ENCODE measurements at places on chromosomes 2 and 18.

GRCh38 chr2:234375176-234375880 is 121.6 kb downstream of the ARL4C start:
- DNase-seq, result no peak

GRCh38 chr2:10447895-10448575 is at the start of gene ODC1:
ODC1 (minus strand) TSS chr2:10448327; CDS start chr2:10445032, 3,295 bp downstream.
- DNase-seq, result peak; percentile 32

DNA sequence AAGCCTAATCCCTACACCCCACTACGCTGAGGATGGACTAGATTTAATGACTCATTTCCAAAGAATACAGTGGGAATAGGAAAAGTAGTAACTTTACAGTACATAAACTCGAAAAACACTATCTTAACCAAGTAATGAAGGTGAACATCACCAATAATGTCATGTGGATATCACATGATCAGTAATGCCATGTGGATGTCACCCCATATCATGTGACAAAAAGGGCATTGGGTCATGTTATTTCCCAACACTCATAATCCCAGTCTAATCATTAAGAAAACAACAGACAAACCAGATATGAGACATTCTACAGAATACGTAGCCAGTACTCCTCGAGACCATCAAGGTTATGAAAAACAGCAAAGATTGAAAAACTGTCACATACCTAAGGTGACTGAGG is 667.3 kb upstream of the CRIM1 start:
- no peak for DNase-seq

DNA sequence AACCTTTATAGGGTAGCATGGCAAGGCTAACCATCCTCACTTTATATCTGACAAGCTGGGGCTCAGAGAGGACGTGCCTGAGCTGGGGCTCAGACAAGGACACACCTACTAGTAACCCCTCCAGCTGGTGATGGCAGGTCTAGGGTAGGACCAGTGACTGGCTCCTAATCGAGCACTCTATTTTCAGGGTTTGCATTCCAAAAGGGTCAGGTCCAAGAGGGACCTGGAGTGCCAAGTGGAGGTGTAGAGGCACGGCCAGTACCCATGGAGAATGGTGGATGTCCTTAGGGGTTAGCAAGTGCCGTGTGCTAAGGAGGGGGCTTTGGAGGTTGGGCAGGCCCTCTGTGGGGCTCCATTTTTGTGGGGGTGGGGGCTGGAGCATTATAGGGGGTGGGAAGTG is 1.2 kb upstream of the DES start:
- no peak for DNase-seq

DNA sequence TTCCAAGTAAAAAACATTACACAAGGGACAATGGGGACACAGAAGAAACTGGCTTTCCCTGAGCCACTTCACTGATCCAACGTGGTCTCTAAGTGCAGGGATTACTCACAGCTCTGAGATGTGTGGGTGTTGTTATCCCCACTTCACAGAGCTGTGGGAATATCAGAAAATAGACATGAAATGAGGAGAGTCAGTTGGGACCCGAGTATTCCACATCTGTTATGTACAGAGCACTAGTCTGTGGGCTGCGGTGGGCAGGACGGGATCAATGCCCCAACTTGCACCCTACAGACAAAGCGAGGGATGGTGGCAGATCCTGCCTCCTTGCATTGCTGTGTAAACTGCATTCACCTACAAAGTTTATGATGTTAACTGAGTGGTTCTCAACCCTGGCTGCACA is 11.7 kb downstream of the LAMA1 start:
- DNase-seq, result no peak

- no peak for DNase-seq
These were observed 137.0 kb upstream of the ATP5MC3 start for GRCh38 chr2:175318542-175318941.

GRCh38 chr2:69605284-69605683 is 38.3 kb downstream of the AAK1 start:
- no peak for DNase-seq

DNA sequence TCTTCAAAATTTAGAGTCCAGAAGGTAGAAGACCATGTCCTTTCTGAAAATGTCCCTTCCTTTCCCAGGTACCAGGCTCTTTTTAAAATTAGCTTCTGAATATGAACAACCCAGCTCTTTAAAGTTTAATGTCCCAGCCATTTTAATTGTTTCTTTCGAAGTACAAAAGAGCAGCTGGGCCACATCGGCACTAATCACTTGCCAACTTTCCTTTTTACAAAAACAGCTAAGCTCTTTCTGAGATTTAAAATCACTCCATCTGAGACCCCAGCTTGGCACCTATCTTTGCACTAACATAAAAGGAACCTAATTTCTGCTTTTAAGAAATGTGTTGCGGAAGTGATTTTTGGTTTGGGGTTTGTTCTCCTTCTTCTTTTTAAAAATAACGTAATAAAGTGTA is 2.6 kb downstream of the BOD1L2 start:
- DNase-seq, result no peak

DNA sequence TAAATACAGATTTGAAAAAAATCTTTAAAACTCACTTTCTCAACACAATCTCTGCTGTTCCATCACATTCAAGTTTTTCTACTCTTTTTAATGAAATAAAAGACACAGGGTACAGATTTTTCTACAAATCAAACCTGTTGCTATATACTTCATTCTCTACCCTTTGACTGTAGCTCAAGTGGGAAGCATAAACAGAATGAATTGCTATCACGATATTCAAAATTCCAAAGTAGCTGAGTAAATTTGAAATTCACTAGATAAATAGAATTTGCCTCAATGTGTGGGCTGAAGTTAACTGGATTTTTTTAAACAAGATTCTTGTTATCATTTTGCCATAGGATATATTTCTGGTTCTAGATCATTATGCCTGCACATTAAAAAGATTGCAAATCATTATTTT is 185.9 kb downstream of the ZNF521 start:
- no peak for DNase-seq

DNA sequence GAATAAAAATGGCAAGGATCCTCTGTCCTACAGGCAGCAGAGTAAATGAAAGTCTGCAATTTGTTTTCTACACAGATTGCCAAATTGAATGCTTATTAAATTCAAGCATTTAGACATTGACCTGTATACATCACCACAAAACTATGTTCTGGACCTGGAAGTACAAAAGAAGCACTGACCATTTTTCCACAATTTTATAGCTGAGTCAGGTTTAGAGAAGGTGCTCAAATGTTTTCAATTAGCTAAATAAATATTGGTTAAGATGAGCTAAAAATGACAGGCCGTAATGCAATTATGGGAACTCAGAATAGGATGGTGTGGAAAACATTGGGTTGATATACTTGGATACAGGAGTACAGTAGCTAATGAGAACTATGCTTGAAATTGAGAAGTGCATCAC is 490.7 kb upstream of the MEIS1 start:
- no peak for DNase-seq

DNA sequence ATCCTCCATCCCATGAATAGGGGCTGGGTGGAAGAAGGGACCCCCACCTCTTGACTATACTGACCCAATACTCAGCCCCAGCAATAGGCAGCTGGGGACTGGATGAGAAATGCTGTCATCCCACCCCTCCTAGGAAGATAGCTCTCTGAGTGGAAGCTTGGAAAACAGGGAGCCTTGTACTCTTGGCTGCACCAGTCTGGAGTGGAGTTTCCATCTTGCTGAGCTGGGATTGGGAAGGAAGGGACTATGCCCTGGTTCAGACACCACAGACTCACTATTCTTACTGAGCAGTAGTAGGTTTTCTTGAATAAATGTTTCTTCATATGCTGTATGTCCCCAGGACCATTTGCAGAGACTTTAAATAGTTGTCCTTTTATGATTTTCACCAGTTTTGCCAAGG is 7.4 kb downstream of the DCAF17 start:
- DNase-seq, result no peak

DNA sequence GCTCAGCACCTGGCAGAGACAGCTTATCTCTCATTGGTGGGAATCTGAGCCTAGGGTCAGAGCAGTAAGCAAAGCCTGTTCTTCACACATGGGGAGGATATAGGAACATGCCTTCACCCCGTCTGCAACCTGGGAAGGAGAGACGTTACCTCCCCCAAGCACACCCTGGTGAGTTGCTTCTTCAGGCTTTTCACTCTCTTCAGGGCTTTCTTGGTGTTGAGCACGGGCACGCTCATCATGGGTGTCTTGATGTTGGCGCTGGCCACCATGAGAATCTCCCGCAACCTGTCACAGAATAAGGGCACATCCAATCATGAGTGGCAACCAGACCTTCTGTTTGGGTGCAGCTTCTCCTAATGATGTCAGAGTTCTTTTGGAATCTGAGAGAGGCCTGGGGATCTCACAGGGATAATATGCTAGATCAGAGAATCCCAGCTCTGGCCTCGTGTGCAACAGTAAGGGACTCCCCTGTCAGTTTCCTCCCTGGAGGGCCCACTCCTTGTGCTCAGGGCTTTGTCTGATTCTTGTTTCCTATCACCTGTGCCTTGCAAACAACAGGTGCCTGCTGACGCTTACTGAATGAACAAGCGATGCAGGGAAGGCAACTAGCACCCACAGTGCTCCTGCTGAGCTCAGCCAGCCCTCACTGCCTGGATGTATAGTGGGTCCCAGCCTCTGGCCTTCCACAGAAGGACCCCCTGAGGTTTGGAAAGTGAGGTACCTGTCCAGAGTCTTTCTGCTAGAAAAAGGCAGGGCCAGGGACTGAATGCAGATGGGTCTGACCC is 66.3 kb downstream of the POLR1A start:
- DNase-seq, result no peak

DNA sequence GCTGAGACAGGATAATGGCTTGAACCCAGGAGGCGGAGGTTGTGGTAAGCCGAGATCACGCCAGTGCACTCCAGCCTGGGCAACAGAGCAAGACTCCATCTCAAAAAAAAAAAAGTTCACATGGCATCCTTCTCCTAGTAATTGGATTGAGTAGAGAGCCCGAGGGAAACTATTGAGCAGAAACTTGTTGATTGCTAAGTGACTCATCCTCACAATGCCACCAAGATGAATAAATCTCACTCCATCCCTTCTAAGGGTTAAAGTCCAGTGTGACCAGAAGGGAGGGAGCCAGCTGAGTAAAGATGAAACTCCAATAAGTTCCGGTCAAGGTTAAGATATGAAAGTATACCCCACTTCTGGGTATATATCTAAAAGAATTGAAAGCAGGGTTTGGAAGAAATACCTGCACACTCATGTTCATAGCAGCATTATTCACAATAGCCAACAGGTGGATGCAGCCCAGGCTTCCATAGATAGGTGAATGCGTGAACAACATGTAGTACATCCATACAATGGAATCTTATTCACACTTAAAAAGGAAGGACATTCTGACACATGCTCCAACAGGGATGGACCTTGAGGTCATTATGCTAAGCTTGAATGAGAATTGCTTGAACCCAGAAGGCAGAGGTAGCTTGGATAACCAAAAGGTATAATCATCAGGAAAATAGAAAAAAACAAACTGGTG is 13.0 kb upstream of the FHL2 start:
- DNase-seq, result no peak

DNA sequence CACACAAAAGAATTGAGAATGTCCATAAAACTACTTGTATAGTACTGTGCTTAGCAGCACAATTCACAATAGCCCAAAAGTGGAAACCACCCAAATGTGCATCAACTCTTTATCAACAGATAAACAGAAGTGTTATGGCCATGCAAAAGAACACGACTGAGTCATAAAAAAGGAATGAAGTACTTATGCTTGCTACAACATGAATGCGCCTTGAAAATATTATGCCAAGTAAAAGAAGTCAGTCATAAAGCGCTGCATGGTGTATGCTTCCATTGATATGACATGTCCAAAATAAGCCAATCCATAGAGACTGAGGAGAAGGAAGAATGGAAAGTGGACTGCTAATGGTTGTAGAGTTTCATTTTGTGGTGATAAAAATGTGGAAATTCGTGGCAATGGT is 12.1 kb upstream of the MAP2 start:
- DNase-seq, result no peak

DNA sequence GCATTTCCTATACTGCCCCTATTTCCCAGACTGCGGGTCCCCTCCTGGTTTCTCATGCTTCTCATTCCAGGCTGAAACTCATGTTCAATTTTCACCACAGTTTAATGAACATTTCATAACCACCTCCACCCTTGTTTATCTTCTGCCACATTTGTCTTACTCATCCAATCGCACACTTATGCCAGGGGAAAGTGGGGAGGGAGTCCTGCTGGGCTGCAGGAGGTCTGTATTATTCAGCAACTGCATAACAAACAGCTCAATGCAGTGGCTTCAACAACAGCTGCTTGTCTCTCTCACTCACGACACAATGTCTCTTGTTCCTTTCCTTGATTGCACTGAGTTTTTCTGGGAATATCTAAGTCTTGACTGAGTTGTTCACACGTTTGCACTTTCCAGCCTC is 106.0 kb downstream of the ZNF519 start:
- DNase-seq, result no peak

DNA sequence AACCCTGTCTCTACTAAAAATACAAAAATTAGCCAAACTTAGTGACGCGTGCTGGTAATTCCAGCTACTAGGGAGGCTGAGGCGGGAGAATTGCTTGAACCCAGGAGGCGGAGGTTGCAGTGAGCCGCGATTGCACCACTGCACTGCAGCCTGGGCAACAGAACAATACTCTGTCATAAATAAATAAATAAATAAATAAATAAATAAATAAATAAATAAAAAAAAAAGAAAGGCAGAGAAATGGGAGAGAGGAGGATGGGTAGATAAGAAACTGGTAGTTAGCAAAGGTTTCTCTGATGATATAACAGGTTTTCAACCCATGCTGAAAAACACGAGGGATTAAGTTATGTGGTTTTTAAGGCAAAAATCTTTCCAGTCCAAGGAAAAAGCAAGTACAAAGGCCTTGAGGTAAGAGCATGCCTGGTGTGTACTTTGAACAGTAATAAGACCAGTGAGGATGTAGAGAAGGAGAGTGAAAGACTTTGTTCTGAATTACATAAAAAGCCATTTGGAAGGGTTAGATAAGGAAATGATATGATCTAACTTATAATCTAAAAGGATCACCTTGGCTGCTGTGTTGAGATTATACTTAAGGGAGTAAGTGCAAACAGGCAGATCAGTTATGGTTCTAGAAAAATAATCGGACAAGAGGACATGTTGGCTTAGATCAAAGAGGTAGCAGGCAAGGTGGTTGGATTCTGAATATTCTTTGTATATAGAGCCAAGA is 159.3 kb downstream of the PTH2R start:
- DNase-seq, result no peak

DNA sequence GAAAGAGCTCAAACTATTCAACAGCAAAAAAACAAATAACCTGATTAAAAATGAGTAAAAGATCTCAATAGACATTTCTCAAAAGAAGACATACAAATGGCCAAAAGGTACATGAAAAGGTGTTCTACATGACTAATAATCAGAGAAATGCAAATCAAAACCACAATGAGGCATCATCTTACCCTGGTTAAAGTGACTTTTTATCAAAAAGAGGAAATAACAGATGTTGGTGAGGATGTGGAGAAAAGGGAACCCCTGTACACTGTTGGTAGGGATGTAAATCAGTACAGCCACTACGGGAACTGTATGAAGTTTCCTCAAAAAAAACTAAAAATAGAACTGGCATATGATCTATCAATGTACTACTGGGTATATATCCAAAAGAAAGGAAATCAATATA is 39.8 kb upstream of the TMEM163 start:
- no peak for DNase-seq
